ENCODE measurements at places on chromosomes 12 and 14. TPM values are rescaled to one million over a fixed set of nuclear protein-coding genes. Genes with fewer than 3 reads are reported as not detected.

GRCh38 chr12:110246636-110247339 is 34.3 kb upstream of the ATP2A2 start:
- no peak for DNase-seq

The KCNA5 gene
- not detected for total RNA-seq

DNA sequence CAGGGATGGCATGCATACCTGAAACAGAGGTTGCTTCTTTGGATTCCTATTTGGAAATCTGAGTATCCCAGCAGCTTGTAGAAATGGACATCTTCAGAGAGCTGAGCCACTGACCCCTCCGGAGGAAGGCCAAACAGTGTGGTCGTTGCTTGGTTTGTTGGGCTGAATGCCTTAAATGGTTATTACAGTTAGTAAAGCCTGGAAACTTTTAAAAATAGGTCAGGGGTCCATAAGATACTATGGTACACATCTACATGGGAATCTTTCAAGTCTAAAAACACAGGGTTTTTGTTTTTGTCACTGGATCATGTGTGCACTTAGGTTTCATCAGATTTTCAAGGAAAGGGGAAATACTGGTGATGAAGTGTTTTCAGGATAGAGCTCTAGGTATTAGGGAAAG is 7.7 kb downstream of the DYRK2 start:
- no peak for DNase-seq

The KRT6A gene
- not detected for total RNA-seq

The ALDH6A1 gene
- total RNA-seq, result 8.6 TPM

DNA sequence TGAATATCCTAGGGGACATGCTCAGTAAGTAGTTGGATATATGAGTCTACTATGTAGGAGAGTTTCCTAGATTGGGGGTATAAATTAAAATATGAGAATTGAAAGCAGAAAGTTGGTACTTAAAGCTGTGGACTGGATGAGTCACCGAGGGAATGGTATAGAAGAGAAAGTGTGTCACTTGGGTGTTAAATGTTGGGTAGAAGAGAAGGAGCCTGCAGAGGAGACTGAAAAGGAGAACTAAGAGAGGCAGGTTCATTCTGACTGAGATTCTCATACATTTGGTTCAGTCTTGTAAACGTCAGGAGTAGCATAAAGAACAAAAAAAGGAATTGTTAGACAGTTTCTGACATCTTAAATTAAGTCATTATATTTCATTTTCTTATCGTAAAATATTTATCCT is 19.9 kb downstream of the LRRC9 start:
- no peak for DNase-seq

The MGP gene
- total RNA-seq, result not detected

DNA sequence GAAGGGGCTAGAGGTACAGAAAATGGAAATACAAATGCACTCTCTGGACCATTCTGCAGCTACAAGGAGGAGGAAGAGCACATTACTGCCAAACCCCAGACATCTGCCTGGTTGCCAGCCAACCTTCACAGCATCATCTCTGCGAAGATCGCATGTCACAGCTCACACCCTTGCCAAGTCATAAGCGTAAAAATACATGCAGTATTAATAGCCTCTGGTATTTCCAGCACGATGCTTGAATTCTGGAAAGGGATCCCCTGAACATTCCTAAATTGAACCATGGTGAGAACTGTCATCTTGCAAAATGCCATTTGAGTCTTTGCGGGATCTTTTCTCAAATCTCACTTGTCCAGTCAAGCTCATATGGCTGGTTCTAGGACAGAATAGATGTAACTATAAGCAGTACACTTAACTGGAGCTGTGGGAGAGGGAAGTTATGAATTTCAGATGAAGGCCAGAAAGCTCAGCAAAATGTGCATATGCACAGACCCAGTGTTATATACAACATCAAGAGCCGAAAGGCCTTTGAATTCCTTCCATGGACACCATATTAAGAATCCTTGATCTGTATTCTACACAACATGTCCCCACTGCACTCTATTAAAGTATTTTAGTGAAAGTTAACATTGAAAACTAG is 211.6 kb downstream of the DUSP6 start:
- no peak for DNase-seq

- no peak for DNase-seq
Observed at GRCh38 chr12:12508612-12509011, 54.1 kb downstream of the DUSP16 start.

DNA sequence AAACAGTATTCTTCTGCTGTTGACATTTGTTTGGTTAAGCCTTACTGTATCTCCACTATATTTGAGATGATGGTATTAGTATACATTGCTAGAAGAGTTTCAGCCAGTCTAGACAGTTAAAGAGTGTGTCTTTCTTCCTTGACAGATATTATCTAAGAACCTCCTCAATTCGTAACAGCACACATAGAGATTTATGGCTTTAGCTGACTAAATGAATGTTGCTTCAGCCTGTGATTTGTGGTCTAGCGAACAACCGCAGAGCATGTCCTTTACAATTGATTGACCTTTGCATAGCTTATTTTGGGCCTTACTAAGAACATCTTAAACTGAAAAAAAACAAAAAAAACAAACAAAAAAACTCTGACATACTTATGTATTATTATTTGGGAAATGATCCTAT is 122.2 kb downstream of the DAAM1 start:
- DNase-seq, result no peak

The SLC17A8 gene
- total RNA-seq, result 0.25 TPM

- DNase-seq, result no peak
Observed at GRCh38 chr14:23115039-23115731, 3.9 kb downstream of the CEBPE start.

- no peak for DNase-seq
Observed at GRCh38 chr12:1790444-1790843, 29.9 kb upstream of the LRTM2 start.

The M6PR gene
- 98.8 TPM for total RNA-seq

DNA sequence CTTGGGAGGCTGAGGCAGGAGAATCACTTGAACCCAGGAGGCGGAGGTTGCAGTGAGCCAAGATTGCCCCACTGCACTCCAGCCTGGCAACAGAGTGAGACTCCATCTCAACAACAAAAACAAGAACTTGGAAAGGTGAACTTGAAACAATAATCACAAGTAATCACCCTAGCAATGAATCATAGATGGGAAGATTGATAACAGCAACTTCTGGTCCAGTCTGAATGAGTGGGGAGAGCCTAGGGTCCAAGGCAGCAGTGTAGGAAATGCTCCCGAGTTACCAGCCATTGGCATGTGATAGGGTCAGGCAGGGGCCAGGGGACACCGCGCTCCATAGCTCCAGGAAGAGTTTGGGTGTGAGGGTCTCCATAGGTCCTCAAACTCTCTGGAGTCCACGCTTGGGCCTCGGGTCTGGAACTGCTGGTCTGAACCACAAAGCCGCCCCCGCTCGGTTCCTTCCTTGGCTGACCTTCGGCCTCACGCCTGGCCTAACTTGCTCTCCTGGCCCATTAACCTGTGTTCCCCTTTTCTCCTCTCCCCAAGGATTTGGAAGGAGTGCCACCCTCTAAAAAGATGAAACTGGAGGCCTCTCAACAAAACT is 19.9 kb upstream of the MLXIP start:
- DNase-seq, result no peak

The RPL10L gene
- total RNA-seq, result not detected
